ENCODE measurements at places on chromosomes 6 and 20.

DNA sequence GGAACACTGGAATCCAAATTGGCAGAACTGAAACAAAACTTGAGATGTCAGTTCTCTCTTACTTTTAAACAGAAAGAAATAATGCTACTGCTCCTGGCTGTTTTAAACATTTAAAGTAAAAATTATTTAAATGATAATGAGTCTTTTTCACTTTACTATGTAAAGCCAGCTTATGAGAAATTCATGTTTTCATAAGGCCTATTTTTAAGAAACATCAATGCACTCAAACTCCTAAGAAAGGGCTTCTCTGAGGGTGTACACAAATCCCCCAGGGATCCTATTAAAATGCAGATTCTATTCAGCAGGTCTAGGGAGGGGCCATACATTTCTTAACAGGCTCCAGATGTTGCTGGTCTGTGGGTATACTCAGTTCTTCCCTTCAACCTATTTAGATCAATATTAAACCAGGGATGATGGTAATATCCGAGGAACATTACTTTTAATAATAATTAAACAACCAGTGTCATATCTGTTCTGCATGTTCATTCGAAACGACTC is 2.3 kb downstream of the FERMT1 start:
- no peak for DNase-seq

DNA sequence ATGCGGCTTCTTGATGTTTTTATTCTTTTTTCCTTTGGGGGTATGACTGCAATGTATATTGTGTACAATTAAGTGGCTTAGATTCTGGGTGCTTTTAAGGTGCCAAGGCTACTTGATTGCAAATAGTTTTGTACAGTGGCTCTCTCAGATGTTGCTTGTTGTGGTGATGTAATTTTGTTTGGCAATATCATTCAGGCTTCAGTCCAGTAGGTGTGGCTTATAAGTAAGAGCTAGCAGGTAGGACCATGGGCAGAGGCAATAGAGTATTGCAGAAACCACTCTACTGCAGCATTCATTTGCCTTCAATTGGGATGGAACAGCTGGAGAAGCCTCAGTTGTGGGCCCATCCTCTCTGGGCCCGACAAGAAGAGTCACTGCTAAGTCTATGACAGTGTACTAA is 407.9 kb upstream of the MAN1A1 start:
- no peak for DNase-seq

- peak; percentile 97 for DNase-seq
These were observed 588 bp upstream of the ACSS2 start for GRCh38 chr20:34875642-34876405.

DNA sequence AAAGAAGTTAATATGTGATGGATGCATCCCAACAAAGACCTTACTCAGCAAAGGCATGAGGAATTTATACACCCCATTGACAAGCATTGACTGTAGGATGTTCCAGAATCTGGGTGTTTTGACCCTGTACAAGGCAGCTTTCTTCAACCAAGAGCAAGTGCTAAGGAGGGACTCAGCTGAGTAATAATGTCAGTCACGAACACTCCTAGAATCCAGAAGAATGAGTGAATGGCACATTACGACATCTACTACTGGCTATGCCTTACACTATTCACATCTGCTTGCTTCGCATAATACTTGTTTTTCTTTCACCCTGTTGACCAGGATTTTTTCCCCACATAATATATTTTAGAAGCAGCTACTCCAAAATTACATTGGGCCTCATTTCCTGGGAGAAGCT is 42.5 kb upstream of the VGLL2 start:
- no peak for DNase-seq

DNA sequence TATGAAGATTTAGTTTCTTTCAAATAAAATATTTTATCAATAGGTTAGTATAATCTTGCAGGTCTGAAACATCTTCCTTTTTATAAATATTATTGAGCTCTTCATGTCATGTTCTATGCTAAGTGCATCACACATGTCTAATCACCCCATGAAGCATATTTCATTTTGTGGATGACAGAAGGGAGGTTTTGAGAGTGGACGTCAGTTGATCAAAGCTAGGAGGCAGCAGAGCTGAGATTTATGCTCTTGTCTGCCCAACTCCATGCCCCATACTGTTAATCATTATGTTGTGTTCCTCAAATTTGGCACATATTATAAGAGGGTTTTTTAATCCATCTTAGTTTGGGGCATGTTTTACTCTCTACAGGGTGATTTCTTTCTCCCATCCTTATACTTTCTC is 22.7 kb downstream of the DSE start:
- no peak for DNase-seq

DNA sequence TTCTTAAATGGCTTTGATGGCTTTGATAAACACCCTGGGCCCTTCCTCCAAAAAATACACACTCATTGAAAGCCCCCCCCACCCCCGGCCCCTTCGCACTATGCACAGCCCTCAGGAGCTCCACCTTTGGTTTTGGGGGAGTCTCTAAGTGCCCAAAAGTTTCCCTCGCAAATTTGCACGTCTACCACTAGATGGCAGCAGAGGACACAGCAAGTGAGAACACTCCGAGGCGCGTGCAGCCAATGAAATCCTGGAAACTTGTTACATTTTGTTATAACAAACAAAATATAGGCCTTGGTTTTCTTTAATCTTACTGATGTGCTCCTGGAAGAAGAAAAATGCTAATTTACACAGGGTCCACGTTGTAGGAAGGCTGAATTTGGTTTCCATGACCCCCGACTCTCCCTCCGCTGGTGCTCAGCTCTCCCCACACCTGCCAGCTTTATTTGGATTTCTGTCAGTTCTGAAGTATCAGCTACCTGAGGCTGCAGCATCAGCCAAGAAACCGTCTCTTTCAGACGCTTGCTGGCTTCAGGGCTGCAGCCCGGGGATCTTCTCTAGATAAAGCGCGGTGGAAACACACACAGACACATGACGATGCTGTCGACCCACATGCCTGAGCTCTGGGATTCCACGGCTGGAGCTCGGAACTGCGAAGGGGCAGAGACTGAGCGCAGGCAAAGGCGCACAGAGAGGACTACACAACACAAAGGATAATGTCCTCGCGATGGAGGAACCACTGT is 148.3 kb upstream of the RPS6KA2 start:
- DNase-seq = peak; percentile 46

DNA sequence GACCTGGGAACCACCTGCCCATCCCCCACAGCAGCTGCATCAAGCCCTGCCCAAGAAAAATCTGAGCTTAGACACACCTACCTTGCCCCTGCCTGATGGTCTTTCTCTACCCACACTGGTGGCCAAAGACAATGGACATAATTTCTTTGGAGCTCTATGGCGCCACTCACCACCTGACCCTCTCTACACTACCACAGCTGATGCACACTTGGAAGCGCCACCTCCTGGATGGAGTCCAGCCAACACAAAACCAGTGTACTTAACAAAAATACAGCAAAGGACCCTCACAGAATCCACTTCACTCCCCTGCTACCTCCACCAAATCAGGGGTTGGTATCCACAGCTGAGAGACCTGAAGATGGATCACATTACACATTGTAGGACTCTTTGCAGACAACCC is 39.7 kb upstream of the CLVS2 start:
- DNase-seq = no peak
